ENCODE measurements at places on chromosomes 7 and 10.

GRCh38 chr7:133575726-133576440, 323.0 kb downstream of the EXOC4 start:
- DNase-seq = no peak

- DNase-seq = no peak
Observed at GRCh38 chr7:102089175-102090098, 197.2 kb upstream of the SH2B2 start.

GRCh38 chr10:93468461-93469213, 13.5 kb downstream of the MYOF start:
- DNase-seq = peak; percentile 75

- no peak for DNase-seq
Observed at GRCh38 chr10:88388324-88388723, 194.8 kb downstream of the RNLS start.

- peak; percentile 56 for DNase-seq
Observed at GRCh38 chr10:122142641-122143237, 128.4 kb upstream of the BTBD16 start.

DNA sequence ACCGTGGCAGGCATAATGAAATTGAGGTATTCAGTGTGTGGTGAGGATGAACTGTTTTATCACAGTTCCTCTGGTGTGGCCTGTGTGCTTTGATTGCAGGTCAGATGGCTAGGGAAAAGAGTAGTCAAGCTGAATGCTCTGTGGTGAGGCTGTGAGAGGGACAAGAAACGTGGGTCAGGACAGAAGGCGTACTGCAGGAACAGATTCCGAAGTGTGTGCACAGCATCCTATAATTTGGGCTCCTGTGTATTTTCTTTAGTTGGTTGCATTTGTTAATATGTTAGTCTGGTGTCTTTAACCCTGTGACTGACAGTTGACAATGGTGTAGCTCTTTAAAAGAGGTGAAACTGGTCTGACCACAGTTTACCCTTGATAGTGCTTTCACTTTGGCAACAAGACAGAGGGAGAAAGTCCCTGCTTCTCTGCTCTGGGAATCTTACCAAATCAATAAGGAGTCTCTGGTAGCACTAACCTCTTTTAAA, 76.5 kb downstream of the AUTS2 start:
- no peak for DNase-seq

GRCh38 chr7:134527979-134528371, 608 bp downstream of the AKR1B10 start:
- DNase-seq = no peak

- no peak for DNase-seq
Observed at GRCh38 chr10:29882766-29883165, 176.6 kb downstream of the JCAD start.

GRCh38 chr10:86603256-86603655, 51.1 kb upstream of the OPN4 start:
- DNase-seq = no peak

DNA sequence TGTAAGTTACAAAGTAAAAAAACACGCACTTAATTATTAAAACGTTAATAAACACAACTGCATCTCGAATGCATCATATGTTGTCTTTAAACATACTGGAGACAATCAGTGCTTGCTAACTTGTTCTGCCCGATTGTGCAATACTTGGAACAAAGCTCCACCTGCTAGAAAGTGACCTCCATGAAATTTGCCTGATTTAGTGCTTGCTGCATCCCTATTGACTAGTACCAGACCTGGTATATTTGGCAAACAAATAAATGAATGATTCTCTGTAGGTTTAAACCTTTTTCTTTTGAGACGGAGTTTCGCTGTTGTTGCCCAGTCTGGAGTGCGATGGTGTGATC, 6.2 kb downstream of the BZW2 start:
- DNase-seq = no peak

DNA sequence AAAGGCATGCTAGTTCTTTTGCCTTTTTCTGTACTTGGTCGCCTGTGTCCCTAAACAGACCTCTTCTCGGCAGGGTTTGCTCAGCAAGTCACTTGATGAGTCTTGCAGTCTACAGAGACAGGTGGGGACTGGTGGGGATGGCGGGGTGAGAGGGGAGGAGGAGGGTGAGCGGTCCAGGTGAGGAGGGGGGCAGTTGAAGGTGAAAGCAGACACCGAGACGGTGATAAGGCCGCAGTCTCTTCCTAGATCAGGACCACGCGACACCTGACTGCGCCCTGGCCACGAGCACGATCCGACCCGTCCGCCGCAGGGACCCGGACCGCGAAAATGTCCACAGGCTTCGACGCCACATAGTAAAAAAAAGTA, 566 bp downstream of the ASNS start:
- DNase-seq = peak; percentile 65

GRCh38 chr7:104971290-104972071, 42.5 kb upstream of the KMT2E start:
- no peak for DNase-seq

DNA sequence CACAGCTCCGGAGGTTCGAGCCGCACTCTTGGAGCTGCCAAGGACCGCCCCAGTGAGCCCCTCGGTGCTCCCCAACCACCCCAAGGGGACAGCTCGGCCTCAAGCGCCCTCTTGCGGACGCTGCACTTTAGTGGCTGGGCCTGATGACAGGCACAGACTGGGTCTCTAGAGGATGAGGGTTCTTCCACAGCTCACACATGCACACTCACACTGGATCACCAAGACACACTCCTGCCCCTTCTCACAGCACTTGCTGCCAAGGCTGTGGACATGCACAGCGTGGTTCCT, 2.1 kb downstream of the RET start:
- peak; percentile 49 for DNase-seq

- no peak for DNase-seq
Observed at GRCh38 chr7:33591490-33591889, 313.8 kb upstream of the BMPER start.

Data from mesendoderm (in vitro differentiated cells).